GM06990 (cell line): ENCODE measurements at places on chromosomes 12 and 14.

GRCh38 chr12:6460751-6461371, 9.0 kb downstream of the TAPBPL start:
- DNase-seq, result no peak

DNA sequence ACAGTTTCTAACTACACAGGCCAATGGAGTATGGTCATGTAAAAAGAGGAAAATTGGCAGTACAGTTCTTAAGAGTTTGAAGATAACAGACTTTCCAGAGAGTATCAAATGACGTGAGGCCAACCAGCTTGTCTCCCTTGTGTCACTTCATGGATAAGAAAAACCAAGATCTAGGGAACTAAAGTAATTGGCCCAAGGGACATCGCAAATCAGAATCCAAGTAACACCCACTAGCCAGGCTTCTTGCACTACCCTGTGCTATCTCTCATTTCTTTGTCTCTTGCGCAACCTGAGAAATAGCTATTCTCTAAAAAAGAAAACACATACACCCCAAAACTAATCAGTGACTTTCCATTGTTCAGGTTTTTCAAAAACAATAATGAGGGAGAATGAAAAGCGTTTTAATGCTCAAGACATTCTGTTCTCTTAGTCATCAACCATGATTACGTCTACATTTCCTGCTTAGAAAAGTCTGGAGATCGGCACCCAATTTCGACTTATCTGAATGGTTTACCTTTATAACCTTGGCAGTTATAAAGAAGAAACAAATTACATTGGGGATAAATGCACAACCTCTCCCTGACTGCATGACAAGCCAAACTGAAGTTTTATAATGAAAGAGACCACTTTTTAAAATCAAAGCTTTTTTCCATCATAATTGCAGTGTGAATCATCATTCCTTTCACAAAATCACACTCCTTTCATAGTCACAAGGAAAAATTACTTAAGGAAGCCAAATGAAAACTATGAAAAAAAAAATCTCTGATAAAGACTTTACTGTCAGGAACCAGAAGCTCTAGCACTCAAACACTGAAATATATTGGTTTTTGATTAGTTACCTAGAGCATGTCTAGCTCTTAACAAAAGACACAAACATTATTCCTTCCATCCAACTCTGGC, 42.1 kb downstream of the TMTC1 start:
- DNase-seq, result no peak

GRCh38 chr14:62179367-62180018, 417.3 kb downstream of the SNAPC1 start:
- peak; percentile 6 for DNase-seq

DNA sequence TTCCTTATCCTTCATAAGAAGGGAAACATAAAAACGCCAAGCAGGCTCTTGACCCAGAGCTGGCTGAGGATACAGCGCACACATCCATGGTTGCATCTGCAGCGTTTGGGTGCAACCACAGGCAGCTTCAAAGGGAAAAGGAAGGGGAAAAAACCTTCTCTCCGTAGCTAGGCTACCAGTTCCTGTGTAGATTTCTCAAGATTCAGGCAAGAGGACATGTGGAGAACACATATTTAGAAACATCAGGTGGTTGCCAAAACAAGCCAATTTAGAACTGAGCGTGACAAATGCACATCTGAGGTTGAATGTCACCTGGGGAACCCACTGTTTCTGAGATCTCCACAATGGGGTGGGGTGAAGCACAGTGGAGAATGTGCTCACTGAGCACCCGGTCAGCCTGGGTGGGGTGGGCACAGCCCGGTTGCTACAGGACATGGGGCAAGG, 78.3 kb upstream of the BDKRB2 start:
- DNase-seq, result no peak

GRCh38 chr12:71565535-71565934, 98.1 kb downstream of the ZFC3H1 start:
- no peak for DNase-seq

DNA sequence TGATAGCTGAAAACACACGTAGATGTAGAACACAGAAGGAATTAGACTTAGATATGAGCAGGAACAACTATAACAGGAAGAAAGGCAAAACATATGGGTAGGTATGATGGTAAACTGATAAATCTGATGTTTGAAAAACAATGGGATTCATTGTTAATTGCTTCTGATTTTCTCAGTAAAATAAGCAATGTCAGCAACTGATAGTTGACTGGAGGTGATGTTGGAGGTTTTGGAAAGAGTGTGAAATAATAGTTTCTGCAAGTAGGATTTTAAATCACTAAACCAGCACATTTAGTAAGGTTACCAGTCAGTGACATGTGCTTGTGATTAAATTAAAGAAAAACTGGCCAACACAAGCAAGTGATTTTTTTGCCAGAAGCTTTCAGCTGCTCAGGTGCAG, 123.0 kb upstream of the CPNE8 start:
- DNase-seq, result no peak

DNA sequence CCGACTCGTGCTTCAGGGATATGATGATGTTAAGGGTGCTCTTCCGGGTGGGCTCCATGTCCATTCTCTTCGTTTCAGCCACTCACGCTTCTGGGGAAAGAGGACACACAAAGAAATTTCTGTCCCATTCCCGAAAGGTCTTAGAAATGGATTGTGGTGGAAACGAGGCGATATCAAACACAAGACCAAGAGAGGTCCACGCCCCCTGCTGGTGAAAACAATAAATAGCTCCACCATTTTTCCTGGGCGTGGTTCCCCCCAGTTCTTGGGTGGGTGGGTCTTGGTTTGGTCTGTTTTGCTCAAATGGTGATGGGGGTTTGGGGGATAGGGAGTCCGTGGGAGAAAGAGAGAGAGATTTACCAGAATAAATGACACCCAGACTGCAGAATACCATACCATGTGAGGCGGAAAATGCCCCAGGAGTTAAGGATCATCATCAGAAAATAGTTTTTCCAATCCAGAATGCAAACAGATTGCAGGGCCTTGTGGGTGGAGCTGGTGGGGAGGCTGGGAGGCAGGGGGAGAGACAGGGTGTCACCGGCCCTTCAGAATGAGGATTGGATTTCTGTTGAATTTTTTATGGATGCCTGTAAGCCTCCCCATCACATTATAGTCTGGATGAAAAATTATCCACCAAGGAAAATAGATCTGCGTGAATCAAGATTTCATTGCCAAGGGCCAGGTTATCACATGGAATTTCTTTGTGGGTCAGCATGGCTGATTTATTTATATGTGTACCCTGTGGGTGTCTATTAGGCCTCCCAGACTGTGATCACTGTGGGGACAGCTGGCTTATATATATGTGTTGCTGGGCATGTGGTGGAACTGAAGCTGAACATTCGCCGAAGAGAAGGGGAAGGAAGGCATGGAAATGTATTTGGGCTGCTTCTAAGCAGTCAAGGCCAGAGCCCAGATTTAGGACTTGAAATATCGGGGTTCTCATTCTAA, 55.8 kb downstream of the SRRM4 start:
- DNase-seq, result no peak

DNA sequence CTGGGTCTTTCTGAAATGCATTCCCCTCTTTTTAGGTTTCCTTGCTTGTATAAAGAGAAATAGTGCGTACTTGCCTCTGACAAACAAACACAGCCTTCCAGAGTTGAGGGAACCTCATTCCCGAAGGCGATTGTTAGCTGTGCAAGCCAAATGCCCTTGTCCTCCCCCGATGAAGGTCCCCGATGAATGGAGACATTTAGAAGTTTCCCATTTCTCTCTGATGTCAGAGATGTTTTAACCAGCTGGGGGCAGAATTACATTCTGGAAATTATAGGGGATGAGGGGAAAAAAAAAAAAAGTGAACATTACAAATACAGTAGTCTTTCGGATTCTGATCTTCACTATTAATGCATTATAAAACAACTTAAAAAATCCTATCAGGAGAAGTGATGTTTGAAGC, 366.8 kb downstream of the VRK1 start:
- DNase-seq, result no peak

GRCh38 chr12:58773986-58774385, 146.3 kb downstream of the LRIG3 start:
- DNase-seq, result no peak

GRCh38 chr14:61064856-61065255, 83.8 kb downstream of the SLC38A6 start:
- no peak for DNase-seq

GRCh38 chr12:127773520-127773919, 493.4 kb upstream of the TMEM132C start:
- no peak for DNase-seq

DNA sequence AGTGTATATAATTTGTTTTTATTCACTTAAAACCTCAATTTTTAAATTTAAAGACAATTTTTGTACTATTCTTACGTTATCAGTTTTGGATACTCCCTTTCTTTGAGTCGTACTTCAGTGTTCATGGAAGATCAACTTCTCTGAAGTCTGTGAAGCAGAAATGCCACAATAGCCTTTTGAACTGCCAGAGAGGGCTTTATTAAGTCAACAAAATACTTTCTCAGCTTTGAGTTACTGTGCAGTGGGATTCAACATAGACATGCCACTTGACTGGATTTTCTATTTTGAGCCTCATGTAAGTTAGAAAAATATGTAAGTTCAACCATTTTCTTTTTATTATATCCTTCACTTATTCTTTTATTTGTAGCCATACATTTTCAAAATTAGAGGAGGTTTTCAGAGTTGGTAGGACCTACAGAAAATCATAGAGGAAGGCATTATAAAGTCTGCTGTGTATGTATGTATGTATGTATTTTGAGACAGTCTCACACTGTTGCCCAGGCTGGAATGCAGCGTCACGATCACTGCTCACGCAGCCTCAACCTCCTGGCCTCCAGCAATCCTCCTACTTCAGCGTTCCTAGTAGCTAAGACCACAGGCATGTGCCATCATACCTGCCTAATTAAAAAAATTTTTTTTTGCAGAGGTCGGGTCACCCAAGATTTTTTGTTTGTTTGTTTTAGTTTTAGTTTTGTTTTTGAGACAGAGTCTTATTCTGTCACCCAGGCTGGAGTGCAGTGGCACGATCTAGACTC, 31.3 kb upstream of the BCAT1 start:
- no peak for DNase-seq

GRCh38 chr12:9702255-9702654, 30.6 kb downstream of the CLECL1 start:
- no peak for DNase-seq

GRCh38 chr14:104735830-104736642, 12.0 kb downstream of the ADSS1 start:
- DNase-seq, result no peak

DNA sequence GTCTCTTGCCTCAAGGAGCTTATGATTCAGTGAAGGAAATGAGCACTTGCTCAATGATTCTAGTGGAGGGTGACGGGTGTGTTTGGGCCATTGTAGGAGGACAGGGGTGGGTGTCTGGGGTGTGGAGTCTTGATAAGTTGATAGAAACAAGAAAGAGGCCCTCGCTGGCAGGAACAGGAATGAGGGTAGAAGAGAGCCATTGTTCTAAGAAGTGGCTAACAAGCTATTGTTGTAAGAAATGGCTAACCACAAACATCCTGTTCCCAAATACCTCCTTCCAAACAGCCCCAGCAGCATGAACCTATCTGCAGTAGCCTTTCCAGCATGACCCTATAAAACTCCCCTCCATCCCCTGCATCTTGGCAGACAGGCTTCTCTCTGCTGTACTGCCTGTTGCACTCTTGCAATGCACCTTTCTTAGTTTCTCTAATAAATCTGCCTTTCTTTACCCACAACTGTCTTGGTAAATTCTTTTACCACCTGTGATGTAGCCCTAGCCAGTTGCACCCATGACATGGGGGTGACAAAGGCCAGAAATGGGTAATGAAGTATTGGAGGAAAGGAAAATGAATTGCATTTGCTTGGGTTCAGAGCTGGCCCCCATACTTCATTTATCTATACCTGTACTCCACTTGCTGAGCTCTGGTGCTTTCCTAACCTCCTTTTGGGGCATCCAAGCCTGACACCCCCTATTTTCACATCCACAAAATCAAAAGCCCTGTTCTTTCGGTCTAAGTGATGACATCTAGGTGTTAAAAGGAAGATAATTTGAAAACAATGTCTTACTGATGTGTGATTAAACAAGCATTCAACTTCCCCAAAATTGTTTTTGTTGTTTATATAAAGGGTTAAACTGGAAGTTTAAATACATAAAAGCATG, 389.1 kb downstream of the GRIN2B start:
- peak; percentile 18 for DNase-seq

GRCh38 chr14:34776611-34777010, 62.2 kb upstream of the CFL2 start:
- no peak for DNase-seq

DNA sequence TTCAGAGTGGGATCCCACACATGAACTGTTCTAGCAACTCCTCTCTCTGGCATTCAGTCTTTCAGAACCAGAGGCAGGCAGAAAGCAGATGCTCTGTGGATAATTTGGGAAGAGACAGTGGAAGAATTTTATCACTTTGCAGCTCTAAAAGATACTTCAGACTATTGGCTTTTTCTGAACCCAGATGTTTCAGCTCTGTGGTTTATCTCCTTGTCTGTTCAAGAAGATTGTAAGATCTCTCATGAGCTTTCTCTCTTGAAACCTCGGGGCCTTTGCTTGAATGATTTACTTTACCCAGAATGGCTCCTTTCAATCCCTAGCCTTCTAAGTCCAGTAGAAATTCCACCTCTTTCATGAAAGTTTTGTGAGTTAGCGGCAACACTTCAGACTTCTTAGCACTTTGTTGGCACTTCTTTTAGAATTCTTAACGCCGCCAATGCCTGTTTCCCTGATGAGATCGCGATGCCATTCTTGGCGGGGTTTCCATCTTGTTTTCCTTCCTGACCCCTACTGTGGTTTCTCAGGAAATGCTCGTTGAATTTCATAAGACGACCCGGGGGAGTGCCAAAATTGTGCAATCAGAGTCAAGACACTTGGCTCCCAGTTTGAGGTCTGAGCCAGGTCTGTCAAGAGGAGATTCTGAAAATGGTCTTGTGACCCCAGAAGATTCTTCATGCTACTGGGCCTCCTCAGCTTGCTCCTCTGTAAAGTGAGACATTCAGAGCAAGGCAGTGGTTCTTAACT, 107.0 kb upstream of the PRICKLE1 start:
- no peak for DNase-seq

GRCh38 chr12:124925117-124925516, 10.7 kb upstream of the UBC start:
- no peak for DNase-seq

GRCh38 chr12:92529944-92530343, 172.8 kb upstream of the PLEKHG7 start:
- DNase-seq, result no peak

GRCh38 chr12:4041187-4041885, 168.1 kb upstream of the PARP11 start:
- no peak for DNase-seq

DNA sequence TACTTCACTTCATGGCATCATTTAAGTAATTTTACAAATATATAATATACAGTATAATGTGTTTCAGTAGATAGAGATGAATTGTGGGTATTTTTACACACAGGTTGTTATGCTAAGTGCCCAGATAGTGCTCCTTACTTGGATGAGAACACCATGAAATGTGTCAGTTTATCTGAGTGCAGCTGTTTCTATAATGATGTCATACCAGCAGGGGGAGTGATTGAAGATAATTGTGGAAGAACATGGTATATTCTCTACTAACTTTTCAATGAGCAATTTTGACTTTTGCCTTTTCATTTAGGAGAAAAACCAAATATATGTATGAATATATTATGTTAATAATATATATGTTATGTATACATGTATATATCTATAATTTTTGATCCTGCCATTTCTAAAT, 221.6 kb downstream of the LRRK2 start:
- no peak for DNase-seq
